T47D (cell line): ENCODE measurements at places on chromosomes 7 and 10.
A peak's percentile ranks its signal among the peaks of the same experiment; 100 is the strongest.

DNA sequence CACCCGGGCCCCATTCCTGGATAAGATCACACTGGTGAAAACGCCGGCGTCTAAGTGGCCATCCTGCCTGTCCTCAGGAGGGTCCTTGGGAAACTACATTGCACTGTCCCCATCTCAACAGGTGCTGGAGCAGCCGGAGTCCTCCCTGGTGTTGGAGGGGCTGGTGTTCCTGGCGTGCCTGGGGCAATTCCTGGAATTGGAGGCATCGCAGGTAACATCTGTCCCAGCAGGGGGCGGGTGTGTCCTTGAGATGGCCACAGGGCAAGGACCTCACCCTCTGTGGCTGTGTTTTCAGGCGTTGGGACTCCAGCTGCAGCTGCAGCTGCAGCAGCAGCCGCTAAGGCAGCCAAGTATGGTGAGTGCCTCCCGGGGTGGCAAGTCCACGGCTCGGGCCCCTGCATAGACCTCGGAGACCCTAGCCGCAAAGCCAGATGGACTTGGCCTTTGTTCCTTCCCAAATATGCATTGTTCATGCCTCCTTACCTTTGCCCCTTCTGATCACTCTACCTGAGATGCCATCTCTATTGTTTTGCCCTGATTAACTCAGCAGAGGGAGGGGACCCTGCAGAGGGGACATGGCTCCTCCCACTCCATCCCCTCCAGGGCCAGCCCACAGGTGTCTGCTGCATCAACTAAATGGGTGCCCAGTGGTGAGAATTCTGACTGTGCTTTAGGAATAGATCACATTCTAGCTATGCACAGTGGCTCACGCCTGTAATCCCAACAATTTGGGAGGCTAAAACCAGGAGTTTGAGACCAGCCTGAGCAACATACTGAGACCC, 23.8 kb downstream of the ELN start:
- DNase-seq, result no peak

- DNase-seq, result no peak
Observed at GRCh38 chr7:44985900-44986217, 7.0 kb upstream of the MYO1G start.

DNA sequence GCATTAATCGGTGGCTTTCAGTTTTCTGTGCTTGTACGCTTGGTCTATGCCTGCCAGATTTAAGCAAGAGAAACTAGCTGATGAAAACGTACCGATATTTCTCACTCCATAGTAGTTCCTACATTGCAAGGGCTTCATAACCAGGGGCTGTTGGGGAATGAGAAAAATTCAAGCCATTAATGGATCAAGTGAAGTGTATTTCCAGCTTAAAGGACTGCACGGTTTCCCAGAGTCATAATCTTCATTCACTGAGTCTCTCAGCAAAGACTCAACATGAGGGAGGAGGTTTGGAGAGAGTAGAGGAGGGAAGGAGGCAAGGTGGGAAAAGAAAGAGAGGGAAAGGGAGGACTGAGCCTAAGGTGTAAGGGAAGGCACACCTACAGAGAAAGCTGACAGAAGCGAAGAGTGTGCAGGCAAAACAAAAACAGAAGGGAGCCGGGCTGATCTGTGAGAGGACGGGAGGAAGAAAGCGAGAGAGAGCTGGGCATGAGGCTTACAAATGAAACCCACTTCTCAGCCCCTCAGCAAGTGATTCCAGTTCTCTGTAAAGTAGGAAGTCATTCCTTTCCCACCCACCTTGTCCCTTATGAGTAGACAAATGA, 625 bp downstream of the GIMAP2 start:
- no peak for DNase-seq

DNA sequence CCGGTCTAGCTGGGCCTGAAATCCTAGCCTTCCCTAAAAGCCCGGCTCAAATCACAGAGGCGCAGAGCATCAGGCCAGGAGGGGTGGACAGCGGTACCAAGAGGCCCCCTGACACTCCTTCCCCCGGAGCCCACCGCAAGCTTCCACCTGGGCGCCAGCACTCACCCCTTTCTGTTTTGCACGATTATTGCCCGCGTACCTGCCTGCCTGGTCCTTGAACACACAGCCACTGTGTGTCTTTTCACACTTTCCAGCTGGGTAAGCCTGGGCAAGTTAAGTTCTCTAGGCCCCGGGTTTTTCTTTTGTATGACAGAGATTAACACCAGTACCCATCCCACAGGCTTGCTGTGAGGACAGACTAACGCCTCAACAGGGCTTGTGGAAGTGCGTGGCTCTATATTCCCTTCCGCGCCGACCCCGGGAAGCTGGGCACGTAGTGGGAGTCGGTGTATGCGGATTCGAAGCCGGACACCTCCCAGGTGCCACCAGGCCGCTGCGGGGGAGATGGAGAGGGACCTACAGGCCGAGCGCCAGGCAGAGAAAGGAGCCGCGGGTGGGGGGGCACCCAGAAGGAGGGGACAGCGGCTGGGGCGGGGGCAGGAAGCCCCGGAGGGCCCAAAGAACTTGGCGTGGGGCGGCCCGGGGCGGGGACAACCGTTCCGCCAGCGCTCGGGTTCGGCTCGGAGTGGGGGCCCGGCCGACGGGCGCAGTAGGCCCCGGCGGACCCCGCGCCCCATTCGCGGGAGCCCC, 792 bp downstream of the ZNF746 start:
- peak; percentile 31 for DNase-seq

- no peak for DNase-seq
Observed at GRCh38 chr7:107917763-107918651, 27.0 kb downstream of the DLD start.

DNA sequence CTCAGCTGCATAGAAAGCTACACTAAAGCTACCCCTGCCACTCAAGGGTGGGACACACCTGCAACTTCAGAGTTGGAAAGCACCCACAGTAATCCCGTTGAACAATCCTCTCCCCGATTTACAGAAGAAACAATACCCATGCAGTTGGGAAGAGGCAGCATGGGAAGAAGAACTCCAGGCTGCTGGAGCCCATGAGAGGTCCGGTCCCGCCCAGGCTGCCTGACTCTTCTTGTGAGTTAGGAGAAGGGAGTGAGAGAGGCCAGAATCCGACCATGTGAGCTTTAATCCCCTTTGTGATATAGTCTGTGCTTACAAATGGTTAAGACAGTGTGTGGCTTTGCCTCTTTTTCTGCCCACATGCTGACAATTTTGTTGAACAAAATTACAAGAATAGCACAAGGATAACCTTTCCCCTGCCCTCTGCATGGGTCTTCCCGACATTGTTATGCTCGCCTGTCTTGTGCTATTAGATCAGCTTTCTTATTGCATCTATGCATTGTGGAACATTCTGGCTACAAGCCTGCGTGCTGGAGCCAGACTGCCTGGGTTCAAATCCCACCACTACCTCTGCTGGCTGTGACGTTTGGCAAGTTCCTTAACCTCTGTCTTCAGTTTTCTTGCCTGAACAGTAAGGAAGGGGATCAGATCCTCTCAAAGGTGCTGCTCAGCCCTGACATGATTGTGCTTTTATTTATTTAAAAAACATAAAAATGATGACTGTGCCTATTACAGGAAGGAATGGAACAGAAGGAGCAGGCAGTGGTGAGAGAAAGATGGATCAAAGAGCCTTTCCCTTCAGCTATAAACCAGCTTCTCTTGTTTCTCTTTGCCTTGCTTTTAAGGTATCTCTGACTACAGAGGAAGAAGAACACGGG, 56.0 kb downstream of the BPGM start:
- no peak for DNase-seq
